ENCODE measurements at places on chromosomes 11 and 22. TPM values are rescaled to one million over a fixed set of nuclear protein-coding genes. Genes with fewer than 3 reads are reported as not detected.
A peak's percentile ranks its signal among the peaks of the same experiment; 100 is the strongest.

The CLP1 gene
- total RNA-seq: 14.6 TPM

DNA sequence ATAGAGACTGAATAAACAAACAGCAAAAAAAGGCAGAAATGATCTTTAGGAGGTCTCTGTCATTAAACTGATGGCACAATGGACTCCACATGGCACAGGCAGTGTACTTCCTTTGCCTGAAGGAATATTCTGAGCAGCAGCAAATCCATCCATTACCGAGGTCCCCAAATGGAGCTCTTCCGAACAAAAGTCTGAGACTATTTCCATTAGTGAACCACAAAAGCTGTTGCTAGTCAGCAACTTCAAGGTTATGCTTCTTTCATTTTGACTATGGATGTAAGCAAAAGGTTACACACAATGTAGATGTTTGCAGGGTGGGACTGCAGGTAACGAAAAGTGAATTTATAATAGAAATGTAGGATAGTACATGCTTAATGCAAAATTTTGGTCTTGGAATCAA, 14.5 kb downstream of the NARS2 start:
- DNase-seq: no peak

DNA sequence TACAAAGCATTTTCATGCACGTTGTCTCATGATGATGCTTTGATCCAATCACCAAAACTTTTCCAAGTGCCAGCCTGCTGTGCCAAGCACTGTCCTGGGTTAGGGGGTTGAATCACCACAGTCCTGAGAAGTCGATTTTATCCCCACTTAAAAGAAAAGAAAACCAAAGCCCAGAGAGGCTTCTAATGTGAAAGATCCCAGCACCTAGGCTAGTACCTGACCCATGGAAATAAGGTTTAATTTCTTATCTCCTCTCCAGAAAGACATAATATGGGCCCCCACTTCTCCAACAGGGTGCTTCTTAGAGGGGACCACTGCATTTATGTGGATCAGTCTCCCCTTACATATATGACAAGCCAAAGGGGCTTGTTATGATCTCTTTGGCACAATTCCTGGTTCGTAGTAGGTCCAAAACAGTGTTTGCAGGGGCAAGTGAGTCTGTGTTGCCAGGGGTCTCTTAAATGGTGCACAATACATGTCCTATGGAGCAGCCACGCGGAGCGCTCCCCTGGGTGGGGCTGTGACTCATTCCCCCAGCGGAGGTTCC, 1.9 kb upstream of the BCL9L start:
- no peak for DNase-seq

DNA sequence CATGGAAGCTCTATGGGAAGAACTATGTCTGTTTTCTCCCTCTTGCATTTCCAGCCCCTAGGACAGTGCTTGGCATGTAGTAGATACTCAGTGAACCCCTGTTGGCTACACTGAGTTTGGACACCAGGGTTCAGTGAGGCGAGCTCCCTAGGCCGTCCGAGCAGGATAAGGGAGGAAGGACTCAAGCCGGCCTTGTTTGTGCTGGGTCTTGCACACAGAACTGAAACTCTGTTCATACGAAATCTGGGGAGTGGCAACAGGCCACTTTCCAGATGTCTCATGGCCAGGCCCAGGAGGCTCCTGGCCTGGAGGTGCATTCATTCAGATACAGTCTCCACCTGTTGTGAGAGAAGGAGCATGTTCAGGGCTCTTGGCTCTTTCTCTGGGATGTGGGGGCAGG, 23.6 kb upstream of the LMO1 start:
- peak; percentile 51 for DNase-seq

- no peak for DNase-seq
These were observed 61.9 kb downstream of the SMCO4 start for GRCh38 chr11:93481279-93481678.

GRCh38 chr22:42862045-42862734, 5.1 kb upstream of the ARFGAP3 start:
- no peak for DNase-seq

The CCDC157 gene
- 8.1 TPM for total RNA-seq

DNA sequence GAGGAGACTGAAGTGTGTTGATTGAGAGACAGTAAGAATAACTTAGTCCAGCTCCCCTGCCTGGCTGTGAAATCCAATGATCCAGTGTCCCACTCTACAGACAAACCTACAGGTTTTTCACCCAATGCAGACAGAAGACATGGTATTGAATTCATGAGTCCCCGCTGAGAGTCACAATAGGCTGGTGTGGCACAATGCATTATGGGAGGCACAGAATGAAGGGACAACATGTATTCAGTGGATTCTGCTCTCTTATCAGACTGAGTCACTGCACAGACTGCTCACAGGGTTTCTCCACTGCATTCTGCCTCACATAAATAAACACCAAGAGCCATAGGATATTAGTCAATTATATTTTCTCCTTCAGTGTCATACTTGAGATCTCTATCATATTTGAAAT, 55.2 kb upstream of the TOP3B start:
- DNase-seq: no peak

GRCh38 chr11:1777737-1778136, 14.0 kb upstream of the CTSD start:
- DNase-seq: no peak

DNA sequence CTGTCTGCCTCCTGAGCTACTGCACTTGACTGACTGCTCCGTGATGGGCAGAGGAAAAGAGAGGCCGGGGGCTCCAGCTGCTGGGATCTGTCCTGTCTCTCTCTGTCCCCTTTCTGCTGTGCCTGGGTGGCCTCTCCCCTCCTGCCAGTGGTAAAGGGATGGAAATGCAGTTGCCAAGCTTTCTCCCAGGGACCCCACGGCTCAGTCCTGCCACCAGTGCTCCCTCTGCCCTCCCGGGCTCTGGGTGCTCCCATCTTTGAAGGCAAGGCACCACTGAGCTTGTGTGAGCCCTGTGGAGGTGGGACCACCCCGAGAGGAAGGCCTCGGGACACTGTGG, 32.0 kb downstream of the NADSYN1 start:
- no peak for DNase-seq

- no peak for DNase-seq
These were observed 78.7 kb upstream of the GRAMD1B start for GRCh38 chr11:123351375-123351774.

- no peak for DNase-seq
These were observed 5.8 kb upstream of the UBQLNL start for GRCh38 chr11:5522308-5522707.

DNA sequence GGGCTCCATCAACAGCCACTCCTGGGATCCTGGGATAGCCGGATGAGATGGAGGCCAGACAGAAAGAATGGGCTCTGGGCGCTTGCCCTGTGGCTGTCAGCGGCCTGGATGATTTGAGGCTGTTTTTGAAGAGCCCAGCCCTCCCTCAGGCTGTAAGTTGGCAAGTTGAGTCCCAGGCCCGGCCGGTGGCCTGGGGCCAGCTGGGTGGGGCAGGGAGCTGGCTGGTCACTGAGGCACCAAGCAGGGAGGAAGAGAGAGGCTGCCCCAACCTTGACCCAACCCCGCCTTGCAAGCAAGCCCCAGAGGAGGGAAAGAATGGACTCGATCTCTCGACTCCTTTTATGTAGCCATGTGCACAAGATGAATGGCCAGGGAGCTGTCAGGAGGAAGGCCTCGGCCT, 34.9 kb downstream of the RIBC2 start:
- DNase-seq: no peak

- DNase-seq: peak; percentile 86
These were observed 539 bp downstream of the SLC35C1 start for GRCh38 chr11:45805305-45806071.

DNA sequence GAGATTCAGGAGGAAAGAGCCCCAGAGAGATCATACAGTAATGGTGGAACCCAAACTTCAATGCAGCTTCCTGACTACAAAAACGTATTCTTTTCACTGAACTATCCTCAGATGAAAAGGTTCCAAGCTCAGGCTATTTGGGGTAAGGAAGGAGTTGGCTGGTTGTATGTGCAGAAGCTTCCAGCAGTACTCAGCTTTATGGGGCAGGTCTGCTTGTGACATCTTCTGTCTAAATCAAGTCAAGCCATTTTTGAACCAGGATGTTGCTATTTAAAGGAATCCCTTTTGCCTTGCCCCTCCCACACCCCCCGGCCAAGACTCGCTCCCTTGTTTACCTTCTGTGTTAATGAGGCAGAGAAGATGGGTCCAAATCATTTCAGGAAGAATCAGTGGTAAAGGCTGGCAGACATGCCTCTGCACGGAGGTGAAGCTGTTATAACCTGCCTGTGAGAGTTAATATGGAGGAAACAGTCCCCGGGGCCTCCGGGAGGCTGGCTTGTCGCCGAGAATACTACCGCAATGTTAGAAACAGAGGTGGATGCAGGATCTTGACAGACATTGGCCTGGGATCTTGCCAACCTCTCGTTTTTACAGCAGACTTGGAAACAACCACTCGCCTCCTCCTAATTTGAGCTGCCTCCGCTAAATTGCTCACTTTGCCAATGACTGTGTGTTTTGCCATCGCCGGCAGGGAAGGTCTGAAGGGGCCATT, 45.4 kb downstream of the TIMP3 start:
- DNase-seq: no peak

All from spleen (tissue), 13 donors.